GM23248 (cell line): ENCODE measurements at places on chromosomes 7 and 10.
A peak's percentile ranks its signal among the peaks of the same experiment; 100 is the strongest.

GRCh38 chr10:111187096-111187495 is 110.3 kb downstream of the ADRA2A start:
- no peak overlapping the region for H3K27ac ChIP-seq
- DNase-seq: no peak
- H3K4me3 ChIP-seq: no peak overlapping the region
- no peaks in the 10 kb centered on the region for H3K4me1 ChIP-seq

DNA sequence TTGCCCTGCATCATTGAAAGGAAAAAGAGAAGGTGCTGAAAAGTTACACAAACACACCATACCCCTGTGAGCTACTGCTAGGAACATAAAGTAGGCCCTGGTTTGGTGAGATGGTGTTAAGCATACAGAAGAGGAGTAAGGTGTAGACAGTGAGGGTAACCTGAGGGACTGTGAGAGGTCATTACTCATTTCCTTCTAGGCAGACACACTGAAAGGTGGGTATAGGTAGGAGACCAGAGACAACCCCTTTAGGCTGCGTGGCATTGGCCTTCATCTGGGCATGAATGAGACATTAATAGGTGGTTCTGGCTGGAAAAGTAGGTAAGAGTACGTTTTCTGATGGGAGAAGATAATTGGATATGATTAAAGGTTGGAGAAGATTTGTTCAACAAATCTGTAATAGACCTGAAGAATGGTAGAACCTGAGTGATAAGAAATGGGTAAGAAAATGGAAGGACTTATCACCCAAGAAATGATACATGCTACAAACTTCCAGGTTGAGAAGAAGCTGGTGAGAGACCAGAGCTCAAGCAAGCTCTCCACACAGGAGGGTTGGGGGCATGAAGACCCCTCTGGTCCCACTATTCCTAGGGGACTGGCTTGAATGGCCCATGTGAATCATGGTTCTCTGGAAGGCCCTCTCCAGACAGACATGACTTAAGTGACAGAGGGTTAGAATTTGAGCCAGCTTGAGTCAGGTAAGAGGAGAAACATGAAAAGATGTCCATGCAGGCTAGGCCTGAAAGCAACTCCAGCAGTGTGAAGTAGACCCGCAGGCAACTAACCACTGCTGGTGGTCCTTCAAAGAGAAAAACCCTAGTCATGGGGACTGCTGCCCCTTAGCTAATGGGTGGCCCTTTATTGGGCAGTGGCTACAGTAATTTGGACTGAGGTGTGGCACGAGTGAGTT is 3.8 kb downstream of the COMTD1 start:
- H3K27ac ChIP-seq: no peak overlapping the region
- DNase-seq: no peak

DNA sequence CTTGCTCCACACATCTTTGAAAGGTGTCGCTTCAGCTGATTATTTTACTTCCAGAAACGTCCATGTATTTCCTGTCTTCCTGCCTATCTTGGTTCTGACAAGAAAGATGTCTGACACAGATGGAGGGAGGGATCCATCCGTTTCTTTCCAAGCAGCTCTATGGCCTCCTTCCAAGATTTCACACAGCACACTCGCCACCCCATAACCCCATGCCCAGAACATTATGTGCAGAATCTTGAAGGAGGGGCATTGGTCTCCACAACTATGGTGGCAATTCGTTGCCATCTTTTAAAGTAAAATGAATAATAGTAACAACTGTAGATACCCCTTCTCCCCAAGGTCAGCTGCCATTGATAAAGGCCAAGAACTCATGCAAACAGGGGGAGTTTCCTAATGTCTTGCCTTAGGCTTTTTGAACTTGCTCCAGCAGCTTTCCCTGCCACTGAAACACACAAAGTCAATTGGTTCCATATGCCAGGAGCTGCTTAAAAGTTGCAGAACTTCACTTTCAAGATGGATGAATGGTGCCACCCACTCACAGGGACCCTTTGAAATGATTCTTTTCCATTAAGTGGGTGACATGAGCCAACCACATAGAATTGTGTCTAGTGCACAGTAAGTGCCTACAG is 60.0 kb downstream of the VSTM4 start:
- DNase-seq: peak; percentile 32
- H3K27me3 ChIP-seq: no peaks in the 10 kb centered on the region
- H3K27ac ChIP-seq: no peak overlapping the region
- H3K36me3 ChIP-seq: no peaks in the 10 kb centered on the region

GRCh38 chr7:131103997-131104396 is 223.7 kb upstream of the MKLN1 start:
- peak overlapping the region; percentile 75 for H3K4me3 ChIP-seq
- peak overlapping the region; percentile 99 for H3K27ac ChIP-seq
- peak; percentile 90 for DNase-seq
